ENCODE measurements at places on chromosomes 6 and 20.

DNA sequence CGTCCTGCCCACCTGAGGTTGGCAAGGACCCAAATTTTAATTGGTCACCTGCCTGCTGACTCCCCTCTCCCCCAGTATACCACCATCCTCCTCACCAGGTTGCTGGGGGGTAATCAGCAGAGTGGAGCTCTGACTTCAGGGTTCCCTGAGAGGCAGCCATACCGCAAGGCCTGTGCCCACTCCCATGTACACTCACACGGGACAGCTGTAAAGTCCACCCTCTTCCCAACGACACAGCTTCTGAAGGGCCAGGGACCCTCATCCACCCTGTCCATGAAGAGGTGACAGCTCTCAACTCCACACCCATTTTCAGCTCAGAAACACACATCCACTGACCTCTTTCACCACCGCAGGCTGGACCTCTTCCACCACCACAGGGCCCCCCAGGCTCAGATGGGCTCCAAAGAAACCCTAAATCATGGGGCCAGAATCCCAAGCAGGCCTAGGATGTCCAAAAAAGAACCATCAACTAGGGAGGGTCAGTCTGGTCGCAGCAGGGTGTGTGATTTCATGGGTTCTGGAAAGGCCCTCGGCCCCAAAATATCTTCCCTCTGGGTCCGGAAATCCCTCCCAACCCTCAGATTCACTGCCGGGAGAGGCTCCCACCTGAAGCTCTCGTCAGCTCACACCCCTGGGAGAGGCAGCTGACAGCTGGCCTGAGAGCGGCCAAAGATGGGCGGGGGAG, 30.0 kb downstream of the TFEB start:
- DNase-seq, result no peak

GRCh38 chr6:112717401-112717800, 370.3 kb downstream of the RFPL4B start:
- DNase-seq, result no peak

DNA sequence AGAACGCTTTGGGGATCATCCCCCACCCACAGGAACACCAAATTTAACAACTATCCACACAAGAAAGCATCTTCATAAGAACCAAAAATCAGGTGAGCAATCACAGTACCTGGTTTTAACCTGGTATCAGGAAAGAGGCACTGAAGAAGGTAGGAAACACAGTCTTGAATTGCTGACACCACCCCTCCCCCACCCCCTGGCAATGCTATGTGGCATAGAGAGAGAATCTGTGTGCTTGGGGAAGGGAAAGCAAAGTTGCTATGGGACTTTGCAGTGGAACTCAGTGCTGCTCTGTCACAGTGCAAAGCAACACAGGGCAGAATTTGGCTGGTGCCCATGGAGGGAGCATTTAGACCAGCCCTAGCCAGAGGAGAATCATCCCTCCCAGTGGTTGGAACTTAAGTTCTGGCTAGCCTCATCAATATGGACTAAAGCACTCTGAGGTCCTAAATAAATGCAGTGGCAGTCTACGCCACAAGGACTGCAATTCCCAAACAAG, 565.5 kb downstream of the EPM2A start:
- no peak for DNase-seq

- DNase-seq, result no peak
Observed at GRCh38 chr6:56435754-56436153, 188.4 kb upstream of the COL21A1 start.

DNA sequence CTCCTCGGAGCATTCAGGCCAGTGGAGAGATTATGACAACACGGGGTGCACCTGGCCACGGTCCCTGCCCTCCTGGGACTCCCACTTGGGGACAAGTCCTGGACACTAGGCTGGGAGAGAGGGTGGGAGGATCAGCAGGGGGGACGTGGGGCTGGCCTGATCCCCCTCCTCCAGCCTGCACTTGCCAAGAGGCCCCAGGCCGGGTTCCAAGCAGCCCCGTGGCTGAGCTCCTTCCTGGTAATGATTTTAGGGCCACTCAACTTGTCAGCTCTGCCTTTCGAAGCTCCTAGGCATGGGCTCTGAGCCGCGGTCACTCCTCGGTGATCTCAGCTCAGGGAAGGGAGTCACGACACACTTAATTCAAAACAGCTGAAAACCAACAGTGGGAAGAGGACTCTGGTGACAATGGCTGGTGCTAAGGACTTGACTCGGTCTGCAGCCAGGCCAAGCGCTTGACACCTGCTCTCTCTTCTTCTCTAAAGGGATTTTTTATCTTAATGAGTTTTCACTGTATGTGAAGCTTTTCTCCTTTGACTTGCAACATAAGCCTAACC, 161.7 kb downstream of the BMP7 start:
- no peak for DNase-seq

- no peak for DNase-seq
Observed at GRCh38 chr6:134593887-134594286, 276.0 kb upstream of the SGK1 start.

GRCh38 chr6:128168244-128168643, 267.4 kb upstream of the THEMIS start:
- DNase-seq, result no peak

GRCh38 chr20:9663423-9663822, 149.0 kb downstream of the LAMP5 start:
- no peak for DNase-seq

DNA sequence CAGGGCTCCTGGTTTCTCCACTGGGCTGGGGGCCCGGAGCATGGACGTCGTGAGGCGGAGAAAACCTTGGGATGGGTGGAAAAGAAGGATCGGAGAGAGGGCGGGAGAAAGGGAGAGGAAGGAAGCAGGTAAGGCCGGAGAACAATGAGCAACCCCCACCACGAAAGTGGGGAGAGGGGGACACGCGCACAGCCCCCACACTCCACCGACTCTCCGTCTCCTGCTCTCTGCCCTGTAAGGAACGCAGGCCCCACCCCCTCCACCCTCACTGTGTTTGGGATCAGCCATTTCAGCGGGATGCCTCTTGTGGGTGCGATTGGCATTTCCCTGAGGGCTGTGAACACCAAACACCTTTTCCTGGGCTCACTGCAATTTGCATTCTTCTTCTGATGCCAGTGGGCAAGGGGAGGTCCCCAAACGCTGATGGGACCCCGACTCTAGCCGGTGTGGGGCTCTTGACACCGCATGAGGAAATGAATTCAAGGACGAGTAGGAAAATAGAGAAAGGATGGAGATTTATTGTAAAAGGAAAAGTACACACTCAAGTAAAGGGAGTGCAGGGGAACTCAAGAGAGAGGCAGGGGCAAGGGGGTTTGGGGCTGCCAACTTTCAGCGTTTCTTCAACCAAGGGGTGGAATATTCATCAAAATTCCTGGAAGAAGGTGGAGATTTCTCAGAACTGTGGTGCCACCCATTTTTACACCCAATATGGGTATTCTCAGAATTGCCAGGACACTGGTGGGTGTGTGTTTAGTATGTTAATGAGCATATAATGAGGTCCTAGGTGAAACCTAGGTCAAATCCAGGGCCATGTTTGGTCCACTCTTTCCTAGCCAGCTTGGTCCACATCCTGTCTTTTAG, 13.1 kb upstream of the RAET1L start:
- no peak for DNase-seq

DNA sequence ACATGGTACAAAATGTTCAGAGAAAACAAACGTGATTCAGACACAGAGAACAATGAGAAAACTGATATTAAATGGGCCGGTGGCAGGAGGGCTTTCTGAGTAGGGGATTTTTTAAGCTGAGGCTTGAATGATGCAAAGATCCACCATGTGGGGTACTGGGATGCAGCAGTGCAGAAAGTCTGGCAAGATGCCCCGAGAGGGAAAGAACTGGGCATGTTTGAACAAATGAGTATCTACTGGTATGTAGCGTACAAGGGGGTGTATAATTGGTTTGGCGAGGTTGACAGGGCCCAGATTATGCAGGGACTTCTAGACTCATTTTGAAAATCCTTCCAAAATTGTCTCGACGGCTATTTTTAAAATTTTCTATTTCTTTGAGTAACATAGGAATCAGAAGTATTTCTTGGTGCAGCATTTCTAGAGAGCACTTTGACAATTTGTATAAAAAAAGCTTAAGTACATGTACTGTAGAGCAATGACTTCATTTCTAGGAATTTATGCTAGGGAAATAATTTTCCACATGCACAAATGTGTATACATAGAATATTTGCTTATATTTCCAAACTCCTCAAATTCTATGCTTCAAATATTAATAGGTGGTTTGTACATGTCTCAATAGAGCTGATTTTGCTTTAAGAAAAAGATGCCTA, 119.6 kb upstream of the DOK5 start:
- DNase-seq, result no peak

DNA sequence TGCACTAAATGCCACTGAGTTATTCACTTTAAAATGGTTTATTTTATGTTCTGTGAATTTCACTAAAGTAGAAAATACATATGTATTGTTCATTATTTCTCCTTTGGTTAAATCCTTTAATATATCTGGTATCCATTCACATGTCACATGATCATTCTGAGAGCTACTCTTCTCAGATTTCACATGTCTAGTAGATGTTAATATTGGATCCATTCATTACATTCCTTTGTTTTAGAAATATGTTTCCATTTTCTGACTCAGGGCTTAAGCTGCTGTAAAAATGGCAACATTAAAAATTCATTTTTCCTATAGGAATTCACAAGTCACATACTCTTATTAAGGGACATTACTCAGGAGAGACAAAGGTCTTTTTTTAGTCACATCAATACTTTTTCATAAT, 205.4 kb downstream of the ZFAND3 start:
- no peak for DNase-seq

- no peak for DNase-seq
Observed at GRCh38 chr6:33915134-33915533, 111.3 kb upstream of the MLN start.

- DNase-seq, result no peak
Observed at GRCh38 chr20:51966296-51966971, 164.1 kb upstream of the SALL4 start.

GRCh38 chr20:34824806-34825529, 483 bp downstream of the NCOA6 start:
- peak; percentile 62 for DNase-seq

- no peak for DNase-seq
Observed at GRCh38 chr6:112005013-112005371, 48.9 kb upstream of the CCN6 start.

- DNase-seq, result no peak
Observed at GRCh38 chr20:36493051-36493800, 48.1 kb upstream of the MYL9 start.

DNA sequence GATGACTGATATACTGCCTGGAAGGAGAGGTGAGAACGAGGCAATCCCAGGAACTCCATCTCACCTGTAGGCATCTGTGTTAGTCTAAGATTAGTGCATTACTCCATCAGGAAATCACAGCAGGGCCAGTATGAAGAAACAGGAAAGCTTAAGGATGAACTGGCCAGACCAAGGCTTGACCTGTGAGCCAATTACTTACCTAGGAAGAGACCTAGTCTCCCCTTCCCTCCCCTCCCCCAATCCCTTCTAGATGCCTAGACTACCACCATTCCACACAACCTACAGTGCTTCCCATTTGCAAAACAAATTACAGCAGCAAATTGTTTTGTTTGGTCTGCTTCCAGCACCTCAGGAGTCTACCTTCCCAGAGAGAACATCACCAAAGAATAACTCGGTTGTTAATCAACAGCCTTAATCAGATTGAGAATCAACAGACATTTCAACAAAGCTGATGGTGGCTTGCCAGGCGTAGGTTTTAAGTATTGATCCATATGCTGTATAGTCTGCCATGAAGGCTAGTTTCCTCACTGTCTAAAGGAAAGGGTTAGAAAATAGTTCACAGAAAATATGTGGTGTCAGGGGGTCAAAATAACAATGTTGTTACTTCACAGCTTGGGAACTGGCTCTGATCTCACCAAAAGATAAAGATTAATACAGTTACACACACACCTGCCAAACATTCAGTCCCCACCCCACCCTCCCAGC, 10.1 kb downstream of the PKHD1 start:
- DNase-seq, result no peak

GRCh38 chr6:109693111-109693510, 2.0 kb downstream of the FIG4 start:
- DNase-seq, result no peak

DNA sequence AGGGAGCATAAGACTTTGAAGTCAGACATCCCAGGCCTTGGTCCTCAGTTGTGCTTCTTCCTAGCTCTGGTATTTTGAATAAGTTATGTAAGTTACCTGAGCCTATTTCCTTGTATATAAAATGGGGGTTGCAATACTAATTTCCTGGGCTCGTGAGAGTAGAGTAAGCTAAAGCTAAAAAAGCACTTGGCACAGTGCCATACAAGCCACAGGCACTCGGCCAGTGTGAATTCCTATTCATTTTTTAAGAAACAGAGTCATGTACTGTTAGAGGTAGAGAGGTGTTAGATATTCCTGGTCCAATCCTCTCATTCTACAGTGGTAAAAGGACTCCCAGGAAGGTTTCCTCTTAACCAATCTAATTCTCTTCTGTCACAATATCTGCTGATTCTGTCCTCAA, 79.6 kb upstream of the EPB41L1 start:
- DNase-seq, result no peak

DNA sequence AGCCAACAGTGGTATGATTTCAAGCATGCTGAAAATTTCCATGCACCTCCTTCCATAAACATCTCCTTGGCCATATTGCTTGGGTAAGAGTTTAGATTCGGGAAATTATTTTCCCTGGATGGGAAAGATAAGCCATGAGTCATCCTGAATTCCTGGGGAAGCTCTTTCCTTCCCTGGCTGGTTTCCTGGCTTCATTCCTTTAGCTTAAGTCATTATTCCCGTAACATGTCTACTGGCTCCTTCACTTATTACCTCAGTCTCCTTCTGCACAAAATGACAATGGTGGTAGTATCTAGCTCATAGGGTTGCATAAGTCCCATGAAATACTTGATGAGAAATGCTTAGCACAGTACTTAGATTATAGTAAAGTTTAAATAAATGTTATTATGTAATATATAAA, 27.6 kb downstream of the TINAG start:
- no peak for DNase-seq

All from activated CD4-positive, alpha-beta T cell treated with anti-CD3 and anti-CD28 coated beads, Interleukin-2, amount 50 U/mL, for 1 hour (primary cell).